ENCODE measurements at places on chromosomes 5 and 9.

- DNase-seq, result no peak
Measured at GRCh38 chr5:33457126-33457525, 16.4 kb downstream of the TARS1 start.

GRCh38 chr5:57172466-57173318 lies 1.2 kb upstream of the GPBP1 start:
- peak; percentile 12 for DNase-seq

GRCh38 chr9:87097238-87097637 lies 149.9 kb upstream of the GAS1 start:
- no peak for DNase-seq

DNA sequence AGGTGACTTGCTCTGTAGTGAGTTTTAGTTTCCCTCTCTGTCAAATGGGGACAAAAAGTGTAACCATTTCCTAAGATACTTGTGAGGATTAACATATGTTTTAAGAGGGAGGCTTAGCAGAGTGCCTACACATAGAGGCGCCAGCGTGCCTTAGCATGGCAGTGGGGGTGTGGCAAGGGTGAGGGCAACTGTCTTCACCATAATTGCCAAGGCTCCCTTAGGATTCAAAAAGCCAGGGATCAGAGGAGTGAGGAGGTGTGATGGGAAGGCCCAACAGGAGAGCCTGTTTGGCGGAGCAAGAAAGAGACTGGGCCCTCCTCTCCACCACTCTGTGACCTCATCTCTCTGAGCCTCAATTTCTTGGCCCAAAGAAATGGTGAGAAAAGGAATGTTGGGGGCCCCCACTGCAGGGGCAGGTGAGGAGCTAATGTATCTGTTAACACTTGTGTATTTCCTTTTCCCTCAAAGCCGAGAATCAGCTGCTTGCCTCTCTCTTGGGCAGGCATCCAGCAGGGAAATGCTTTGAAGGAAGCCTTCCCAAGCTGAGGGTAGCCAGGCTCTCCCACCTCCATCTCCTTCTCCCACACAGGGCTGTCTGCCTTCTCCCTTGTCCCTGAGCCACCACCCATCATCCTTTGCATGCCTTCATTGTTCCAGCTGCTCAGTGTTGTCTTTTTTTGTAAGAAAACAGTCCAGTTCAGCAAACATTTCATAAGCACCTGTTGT lies 76.0 kb downstream of the DAB2IP start:
- DNase-seq, result no peak

DNA sequence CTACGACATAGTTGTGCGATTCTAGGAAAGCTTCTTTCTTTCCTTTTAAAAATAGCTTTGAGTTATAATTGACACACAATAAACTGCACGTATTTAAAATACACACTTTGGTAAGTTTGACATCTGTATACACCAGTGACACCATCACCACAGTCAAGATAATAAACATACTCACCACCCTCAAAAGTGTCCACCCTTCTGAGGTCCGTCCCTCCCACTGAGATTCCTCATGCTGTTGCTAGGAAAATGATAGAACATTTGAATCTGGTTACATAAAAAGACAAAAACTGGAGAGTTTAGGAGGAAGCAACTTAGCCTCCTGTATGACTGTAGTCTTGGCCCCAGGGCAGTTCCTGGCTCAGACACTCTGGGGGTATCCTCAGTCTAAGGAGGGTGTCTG lies 17.2 kb downstream of the S100Z start:
- no peak for DNase-seq

- no peak for DNase-seq
Measured at GRCh38 chr5:14157493-14157782, 14.3 kb downstream of the TRIO start.

GRCh38 chr9:676780-677438 lies 164.6 kb upstream of the DMRT1 start:
- no peak for DNase-seq

GRCh38 chr9:121463026-121463807 lies 36.4 kb downstream of the GGTA1 start:
- DNase-seq, result no peak

GRCh38 chr5:151541571-151541970 lies 49.6 kb downstream of the FAT2 start:
- no peak for DNase-seq

GRCh38 chr5:42569953-42570548 lies 146.8 kb downstream of the GHR start:
- no peak for DNase-seq

- DNase-seq, result peak; percentile 85
Measured at GRCh38 chr5:151647320-151647861, 39.3 kb downstream of the SPARC start.

GRCh38 chr5:59536875-59537274 lies 356.7 kb downstream of the PDE4D start:
- DNase-seq, result no peak

DNA sequence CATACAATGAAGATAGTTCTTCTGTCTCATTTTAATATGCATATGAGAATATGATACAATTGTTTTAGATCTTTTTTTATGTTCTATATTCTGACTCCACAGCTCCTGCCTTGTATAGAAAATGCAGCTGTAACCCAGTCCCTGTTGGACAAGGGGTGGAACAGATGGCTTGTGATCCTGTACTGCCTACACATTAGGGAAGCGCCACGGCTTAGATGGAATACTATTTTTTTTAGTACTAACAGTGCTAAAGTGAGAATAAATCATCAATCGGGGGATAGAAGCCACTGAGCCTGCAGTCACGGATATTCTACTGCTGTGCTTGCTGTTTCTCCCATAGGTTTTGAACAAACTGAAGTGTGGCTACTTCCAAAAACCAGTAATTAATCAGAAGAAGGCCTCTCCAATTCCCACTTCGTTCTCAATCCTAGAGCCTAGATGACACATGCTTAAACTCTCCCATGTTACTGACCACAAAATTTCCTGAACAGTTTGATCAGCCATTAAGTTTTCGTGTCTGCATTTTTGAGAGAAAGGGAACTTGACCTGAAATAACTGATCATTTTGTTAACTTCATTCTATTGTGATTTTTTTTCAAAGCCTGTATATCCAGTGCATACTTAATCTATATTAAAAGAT lies 150.3 kb downstream of the CDH18 start:
- DNase-seq, result no peak

- DNase-seq, result no peak
Measured at GRCh38 chr5:65037831-65038815, 269.4 kb downstream of the CWC27 start.

DNA sequence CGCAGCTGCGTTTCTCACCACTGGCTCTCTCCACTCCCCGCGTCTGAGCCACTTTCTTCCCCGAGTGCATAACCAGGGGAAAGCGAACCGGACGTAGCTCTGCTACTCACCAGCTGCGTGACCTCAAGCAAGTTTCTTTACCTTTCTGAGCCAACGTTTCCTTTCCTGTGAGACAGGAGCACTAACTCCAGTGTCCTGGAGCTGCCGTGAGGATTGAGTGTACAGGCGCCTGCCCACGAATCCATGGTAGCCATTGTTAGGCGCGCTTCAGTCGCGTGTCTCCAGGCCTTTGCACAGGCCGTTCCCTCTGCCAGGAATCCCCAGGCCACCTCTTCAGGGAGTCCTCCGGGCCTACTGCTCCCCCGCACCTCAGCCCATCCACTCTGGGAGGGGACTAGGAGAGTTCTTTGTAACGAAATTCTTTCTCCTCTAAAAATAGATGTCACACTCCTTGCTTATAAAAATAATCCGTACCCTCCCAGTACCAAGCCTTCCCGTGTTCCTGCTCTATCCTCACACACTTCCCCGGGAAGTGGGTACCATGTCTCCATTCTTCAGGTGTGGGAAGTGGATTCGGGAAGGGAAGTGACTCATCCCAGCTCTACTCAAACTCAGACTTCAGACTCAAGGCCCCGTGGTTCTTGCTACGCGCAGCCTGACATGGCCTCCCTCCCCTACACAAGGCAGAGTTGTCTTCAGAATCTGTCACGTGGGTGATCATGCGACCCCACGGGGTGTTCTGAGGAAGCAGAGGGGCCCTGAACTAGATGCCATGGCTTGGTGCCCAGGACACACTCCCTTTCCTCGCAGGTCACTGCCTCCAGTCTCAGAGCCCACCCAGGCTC lies 16.1 kb upstream of the CRB2 start:
- no peak for DNase-seq

DNA sequence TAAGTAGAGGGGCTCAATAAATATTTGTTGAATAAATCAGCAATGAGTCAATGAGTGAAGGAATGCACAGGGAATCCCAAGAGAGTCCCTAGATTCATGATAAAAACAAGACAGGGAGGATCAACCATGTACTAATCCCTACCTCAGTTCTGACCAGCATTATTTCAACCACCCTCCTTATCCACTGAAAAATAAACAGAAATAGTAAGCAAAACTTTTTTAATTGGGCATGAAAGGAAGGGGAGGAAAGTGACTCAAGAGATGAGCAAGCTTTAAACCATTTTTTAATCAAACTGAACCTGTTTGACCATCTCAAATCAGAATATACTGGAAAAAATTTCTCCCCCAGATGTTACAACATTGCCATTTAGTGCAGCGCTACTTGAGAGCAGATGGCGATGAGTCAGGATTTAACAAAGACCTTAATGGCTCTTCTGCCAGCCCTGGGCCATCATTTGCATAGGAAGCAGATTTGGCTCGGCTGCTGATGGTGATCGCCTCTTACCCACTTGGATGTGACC lies 194.8 kb upstream of the SLC30A5 start:
- no peak for DNase-seq

- DNase-seq, result peak; percentile 80
Measured at GRCh38 chr9:19408693-19409400, at the start of gene ACER2. Gene ACER2, plus strand, starts transcription at chr9:19409009. Its CDS starts 76 bp downstream, at chr9:19409085.

DNA sequence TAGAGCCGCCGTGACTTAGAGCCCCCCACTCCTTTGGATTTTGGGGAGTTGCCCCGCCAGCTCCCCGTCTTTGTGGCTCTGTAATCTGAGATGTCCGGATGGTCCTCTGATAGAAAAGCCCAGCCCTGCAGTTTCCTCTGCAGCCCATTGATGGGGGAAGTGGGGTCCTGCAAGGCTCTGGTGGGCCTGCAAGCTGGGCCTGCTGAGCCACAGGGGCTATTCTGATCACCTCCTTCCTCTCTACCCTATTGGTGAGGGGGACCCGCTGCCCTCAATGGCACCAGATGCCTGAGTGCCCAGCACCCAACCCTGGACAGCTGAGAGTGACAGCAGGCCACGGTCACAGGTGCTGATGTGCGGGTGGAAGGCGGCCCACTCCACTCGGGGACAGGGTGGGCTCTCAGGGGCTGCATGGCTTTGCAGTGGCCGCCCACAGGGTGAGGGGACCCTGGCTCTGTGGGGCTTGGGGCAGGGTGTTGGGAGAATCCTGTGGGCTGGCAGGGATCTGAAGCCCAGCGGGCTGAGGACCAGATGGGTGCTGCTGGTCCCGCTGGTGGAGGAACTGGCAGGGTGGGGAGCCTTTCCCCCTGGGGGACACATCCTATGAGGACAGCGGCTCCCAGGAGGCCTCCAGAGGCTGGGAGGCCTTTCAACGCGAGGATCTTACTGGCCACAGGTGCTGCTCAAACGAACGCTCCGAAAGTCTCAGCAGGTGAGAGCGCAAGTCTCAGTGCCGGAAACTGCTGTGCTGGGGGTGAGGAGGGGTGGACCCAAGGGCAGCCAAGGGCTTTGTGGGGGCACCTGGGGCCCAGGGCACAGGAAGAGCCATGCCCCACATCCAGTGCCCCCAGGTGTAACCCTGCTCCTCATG lies 30.0 kb upstream of the LPCAT1 start:
- no peak for DNase-seq

GRCh38 chr5:118793652-118794051 lies 194.7 kb downstream of the DTWD2 start:
- no peak for DNase-seq

DNA sequence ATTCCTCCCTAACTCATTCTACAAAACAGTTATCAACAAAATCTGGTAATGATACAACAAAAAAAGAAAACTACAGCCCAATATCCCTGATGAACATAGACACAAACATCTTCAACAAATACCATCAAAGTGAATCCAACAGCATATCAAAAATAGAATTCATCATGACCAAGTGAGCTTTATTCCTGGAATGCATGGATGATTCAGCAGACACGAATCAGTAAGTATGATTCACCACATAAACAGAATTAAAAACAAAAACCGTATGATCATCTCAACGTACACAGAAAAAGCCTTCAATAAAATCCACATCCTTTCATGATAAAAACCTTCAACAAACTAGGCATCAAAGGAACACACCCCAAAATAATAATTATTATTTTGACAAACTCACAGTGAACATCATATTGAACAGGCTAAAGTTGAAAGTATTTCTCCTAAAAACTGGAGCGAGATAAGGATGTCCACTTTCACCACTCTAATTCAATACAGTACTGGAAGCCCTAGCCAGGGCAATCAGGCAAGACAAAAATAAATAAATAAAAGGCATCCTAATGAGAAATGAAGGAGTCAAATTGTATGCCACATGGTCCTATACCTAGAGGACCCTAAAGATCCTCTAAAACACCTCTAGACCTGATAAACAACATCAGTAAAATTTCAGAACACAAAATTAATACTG lies 305.1 kb upstream of the RGMB start:
- no peak for DNase-seq

DNA sequence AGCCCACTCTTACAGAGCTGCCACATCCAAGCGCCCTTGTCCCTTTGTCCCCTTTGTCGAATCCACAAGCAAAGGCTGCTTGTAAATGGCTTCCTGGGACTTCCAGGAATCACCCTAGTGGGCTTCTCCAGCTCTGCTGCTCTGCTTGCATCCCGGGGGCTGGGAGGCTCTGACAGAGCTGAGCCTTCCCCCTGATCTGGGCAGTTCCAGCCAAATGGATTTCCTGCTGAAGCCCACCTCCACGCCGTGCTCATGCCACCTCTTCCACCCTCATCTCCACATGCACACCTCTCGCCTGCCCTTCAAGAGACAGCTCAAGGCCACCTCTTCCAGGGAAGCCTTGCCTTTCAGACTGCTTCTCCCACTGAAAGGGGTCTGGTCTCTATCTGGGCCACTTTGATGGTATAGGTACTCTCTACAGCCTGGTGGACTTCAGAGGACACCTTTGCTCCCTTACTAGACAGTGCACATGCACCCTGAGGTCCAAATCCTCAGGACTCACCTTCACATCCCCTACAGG lies 106.2 kb downstream of the LHFPL2 start:
- no peak for DNase-seq

DNA sequence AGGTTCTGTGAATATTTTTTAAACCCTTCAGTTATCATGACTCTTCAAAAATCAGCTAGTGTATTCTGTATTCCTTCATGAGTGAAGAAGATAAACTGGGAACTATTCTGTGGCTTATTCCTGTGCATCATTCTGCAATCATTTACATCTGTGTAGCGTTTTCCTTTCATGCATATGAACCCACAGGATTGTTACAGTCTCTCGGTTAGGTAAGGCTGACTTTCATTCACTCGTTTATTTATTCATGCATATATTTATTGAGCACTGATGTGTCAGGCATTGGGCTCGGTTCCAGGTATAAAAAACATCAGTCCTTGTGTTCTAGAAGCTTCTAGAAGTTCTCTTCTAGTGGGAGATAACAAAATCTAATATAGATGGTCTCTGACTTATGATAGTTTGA lies 318.4 kb downstream of the MAN2A1 start:
- no peak for DNase-seq

- no peak for DNase-seq
Measured at GRCh38 chr5:34699155-34700077, 43.3 kb downstream of the RAI14 start.

Data from bone marrow (tissue), 2 donors.